Right ventricle myocardium inferior (tissue), 1 donor: ENCODE measurements at places on chromosomes 3 and 15. TPM values are rescaled to one million over a fixed set of nuclear protein-coding genes. Genes with fewer than 3 reads are reported as not detected.

DNA sequence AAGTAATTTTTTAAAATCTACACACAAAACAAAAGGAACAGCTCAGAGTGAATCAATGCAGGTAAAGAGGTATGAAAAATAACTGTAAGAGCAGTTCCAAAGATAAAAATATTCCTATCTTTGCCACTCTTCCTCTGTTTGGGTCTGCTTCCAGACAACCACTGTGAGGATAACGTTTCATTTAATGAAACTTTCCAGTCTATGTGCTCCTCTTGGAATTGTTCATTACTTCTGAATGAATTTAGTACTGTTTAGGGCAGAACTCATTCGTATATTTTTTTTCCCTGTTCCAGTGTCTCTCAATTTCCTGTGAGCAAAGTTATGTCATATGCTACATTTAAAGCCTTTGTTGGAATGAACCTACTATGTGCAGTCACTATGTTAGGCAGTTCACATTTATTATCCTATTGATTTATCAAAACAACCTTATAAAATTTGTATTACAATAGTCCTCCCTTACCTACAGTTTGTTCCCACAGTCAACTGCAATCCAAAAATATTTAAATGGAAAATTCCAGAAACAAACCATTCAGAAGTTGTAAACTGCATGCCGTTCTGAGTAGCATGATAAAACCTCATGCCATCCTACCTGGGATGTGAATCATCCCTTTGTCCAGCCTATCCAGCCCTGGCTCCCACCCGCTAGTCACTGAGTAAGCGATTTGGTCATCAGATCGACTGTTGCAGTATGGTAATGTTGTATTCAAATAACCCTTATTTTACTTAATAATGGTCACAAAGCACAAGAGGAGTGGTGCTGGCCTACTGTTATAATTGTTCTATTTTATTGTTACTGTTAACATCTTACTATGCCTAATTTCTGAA is 98.1 kb downstream of the TMCC1 start:
- no peak for DNase-seq

- no peak for DNase-seq
Measured at GRCh38 chr15:55774113-55774970, 31.4 kb upstream of the PRTG start.

- peak; percentile 63 for DNase-seq
Measured at GRCh38 chr3:129031476-129032215, 28.9 kb upstream of the GP9 start.

DNA sequence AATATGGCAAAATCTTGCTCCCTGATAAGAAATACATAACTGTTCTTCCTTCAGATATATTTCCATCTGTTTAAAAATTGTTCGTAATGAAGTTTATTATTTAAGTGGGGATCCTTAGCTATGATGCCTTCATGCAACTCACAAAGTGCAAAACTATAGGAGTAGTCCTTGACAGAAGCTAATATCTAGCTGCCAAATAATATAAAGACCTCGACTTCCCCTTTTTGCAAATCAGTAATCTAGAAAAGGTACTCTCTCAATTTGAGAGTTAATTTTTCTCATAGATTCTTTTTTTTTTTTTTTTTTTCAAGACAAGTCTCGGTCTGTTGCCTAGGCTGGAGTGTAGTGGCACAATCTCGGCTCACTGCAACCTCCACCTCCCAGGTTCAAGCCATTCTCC is 23.0 kb downstream of the SLTM start:
- DNase-seq: no peak

DNA sequence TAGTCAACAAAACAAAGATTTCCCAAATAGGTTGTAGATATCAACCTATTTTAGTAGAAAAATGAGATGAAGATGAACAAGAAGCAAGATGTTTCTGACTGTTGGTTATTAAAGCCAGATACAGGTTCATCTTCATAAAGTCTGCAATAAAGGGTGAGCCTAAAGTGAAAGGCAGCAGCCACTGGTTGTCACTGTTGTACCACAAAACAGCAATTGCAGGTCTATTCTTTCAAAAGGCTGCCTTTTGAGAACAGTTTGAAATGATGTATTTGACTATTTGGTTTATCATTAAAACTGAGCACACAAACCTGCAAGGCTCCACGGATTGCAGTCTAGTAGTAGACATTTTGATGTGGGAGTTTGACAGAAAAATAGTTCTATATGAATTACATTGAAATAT is 543.4 kb downstream of the GBE1 start:
- DNase-seq: no peak

- DNase-seq: no peak
Measured at GRCh38 chr3:29936766-29937165, 655.9 kb downstream of the RBMS3 start.

GRCh38 chr3:17579289-17580031 is 163.0 kb downstream of the TBC1D5 start:
- no peak for DNase-seq

DNA sequence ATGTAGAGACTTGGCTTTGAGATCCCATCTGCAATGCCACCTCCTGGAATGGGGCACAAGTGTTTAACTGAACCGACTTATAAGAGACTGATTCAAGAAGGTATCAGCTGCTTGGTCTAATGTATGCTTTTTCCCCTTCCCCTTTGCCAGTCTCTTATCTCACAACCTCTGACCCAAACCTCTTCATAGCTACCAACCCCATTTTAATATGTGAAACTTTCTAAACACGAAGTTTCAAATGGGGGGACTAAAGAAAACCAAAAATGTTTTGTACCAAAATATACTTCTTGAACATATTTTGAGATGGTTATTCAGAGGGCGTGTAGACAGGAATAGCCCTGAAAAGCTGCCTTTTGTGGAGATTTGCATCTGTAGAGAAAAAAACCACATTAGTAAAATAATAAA is 73.1 kb downstream of the OXSM start:
- DNase-seq: no peak

GRCh38 chr3:10764259-10765051 is 51.6 kb upstream of the SLC6A11 start:
- DNase-seq: no peak

- no peak for DNase-seq
Measured at GRCh38 chr3:83096-83495, 113.5 kb upstream of the CHL1 start.

GRCh38 chr3:16828815-16829214 is 55.9 kb upstream of the PLCL2 start:
- DNase-seq: no peak

GRCh38 chr15:100613208-100613607 is 10.8 kb downstream of the ASB7 start:
- no peak for DNase-seq

GRCh38 chr15:23853286-23853685 is 166.2 kb upstream of the NDN start:
- no peak for DNase-seq

DNA sequence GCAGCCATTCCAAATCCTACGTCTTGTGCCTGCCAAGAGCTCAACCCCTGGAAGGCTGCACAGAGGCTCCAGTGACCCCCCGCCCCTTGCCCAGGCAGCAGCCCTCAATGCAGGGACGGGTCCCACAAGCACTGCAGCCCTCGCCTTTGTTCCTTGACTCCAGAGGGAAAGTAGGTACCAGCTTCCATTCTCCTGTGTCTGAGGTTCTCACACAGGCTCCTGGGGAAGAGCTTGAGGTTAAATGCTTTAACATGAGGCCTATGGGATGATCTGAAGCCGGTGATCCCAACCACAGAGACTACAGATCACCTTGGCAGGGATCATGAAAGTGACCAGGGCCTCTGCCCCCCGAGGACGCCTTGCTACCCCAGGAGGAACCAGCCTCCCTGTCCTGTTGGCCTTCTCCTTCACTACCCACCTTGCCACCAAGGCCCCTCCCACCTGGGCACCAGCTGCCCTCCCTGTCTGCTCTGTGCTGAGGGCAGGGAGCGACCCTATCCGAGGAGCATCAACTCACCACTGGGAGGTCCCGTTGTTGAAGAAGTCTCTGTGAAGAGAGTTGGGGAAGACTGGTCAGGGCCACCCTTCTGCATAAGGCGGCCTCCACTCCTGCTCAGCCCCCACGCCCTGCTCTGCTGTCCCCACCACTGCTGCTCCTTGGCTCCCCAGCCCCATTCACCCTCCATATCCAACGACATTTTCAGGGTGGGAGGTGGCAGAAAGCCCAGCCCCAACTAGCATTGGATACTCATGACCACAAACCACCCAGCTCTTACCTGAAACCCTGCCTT is 95.3 kb downstream of the SEC22A start:
- DNase-seq: no peak

GRCh38 chr3:4656059-4656458 is 162.9 kb downstream of the ITPR1 start:
- DNase-seq: peak; percentile 74

- no peak for DNase-seq
Measured at GRCh38 chr15:39165020-39165706, 415.7 kb upstream of the THBS1 start.

DNA sequence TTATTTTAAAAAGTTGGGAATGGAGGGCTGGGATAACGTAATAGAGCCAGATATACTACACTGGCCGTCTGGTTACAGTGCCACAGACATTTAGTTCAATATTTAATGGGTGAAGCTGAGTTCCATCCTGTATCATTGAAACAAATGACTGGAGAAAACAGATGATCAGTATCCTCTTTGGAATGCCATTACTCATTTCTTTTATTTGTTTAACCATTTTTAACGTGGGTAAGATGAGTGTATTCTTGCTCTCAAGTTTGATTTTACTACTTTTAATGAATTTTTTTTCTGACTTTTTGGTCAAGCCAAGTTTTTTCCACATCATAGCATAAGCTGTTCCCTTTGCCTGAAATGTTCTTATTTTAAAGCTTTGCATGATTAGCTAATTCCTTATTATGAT is 53.9 kb upstream of the GRM7 start:
- no peak for DNase-seq

DNA sequence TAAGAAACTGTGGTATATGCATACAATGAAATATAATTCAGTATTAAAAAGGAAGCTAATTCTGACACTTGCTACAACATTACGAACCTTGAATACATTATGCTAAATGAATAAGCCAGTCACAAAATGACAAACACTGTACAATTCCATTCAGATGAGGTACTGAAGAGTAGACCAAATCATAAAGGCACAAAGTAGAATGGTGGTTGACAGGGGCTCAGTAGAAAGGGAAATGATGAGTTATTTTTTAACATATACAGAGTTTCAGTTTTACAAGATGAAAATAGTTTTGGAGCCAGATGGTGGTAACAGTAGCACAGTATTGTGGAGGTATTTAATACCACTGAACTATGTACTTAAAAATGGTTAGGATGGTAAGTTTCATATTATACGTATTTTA is 254.6 kb upstream of the RBMS3 start:
- DNase-seq: no peak

GRCh38 chr15:97023488-97023844 is 693.0 kb downstream of the NR2F2 start:
- no peak for DNase-seq

DNA sequence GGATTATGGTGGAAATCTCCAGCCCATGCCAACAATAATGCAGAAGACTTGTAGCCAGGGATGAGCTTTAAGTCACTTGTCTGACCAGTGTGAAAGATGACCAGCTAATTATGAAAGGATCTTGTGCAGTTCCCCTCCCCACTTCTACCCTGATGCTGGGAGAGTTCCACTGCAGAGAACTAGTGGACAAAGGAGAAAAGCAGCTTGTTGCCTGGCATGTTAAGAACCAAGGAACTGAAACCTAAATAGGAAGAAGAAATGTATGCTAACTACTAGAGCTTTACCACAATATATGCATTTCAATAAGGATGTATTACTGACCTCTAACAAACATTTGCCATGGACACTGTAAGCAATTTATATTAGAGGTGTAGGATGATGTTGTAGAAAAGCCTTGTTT is 52.2 kb upstream of the CSTA start:
- no peak for DNase-seq

GRCh38 chr3:188607805-188608315 is 453.9 kb downstream of the LPP start:
- no peak for DNase-seq

- no peak for DNase-seq
Measured at GRCh38 chr3:108359011-108359410, 62.7 kb downstream of the HHLA2 start.

MAPK6 gene
- total RNA-seq: 22.6 TPM

CCR8 gene
- total RNA-seq: not detected

APOD gene
- total RNA-seq: 327 TPM

RAB7A gene
- total RNA-seq: 242 TPM

IGSF10 gene
- 3.0 TPM for total RNA-seq

GOLGA6L2 gene
- total RNA-seq: not detected

HRG gene
- total RNA-seq: not detected

GPR62 gene
- total RNA-seq: 0.22 TPM

IL17RD gene
- total RNA-seq: 6.7 TPM

C3orf20 gene
- not detected for total RNA-seq

RBPMS2 gene
- total RNA-seq: 255 TPM

FAM219B gene
- total RNA-seq: 110 TPM

ATP10A gene
- total RNA-seq: 1.7 TPM

SLC9A9 gene
- 9.3 TPM for total RNA-seq

RNU5B-1 gene
- total RNA-seq: 25.8 TPM

SCN5A gene
- 163 TPM for total RNA-seq
